Activated CD4-positive, alpha-beta T cell treated with anti-CD3 and anti-CD28 coated beads, Interleukin-2, amount 50 U/mL, for 16 hours (primary cell): ENCODE measurements at places on chromosomes 11 and 22.

DNA sequence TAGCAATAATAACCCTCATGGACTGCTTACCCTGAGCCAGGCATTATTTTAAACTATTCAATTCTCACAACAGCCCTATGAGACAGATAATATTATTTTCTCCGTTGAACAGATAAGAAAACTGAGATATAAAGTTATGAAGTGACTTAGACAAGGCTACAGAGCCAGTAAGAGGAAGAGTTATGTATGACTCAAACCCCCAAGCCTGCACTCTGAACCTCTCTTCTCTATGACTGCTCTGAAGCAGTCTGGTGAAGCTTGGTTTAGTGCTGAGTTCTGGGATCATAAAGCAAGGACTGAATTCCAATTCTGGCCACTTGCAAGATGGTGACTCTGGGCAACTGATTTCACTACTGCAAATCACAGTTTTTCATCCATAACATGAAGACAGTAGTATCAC, 34.5 kb downstream of the TNKS1BP1 start:
- DNase-seq, result no peak

GRCh38 chr11:93784935-93785360, 866 bp downstream of the MED17 start:
- no peak for DNase-seq

DNA sequence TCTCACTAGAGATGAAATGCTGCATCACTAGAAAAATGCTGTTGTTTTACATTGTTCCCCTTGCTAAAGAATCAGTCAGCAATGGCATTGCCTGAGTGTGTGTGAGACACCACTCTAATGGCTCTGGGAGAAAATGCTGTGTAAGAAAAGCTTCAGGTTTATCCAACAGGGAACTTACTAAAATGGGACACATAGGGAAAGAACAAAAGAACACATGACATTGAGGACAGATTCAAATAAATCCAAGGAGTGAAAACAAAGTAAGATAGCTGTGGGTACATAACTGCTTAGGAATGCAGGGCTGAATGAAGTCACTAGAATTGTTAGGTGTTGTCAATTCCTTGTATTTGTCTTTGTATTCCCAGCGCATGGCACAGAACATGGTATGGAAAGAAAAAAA, 24.2 kb downstream of the BLID start:
- no peak for DNase-seq

GRCh38 chr11:44885065-44885810, 65.4 kb downstream of the TP53I11 start:
- no peak for DNase-seq

DNA sequence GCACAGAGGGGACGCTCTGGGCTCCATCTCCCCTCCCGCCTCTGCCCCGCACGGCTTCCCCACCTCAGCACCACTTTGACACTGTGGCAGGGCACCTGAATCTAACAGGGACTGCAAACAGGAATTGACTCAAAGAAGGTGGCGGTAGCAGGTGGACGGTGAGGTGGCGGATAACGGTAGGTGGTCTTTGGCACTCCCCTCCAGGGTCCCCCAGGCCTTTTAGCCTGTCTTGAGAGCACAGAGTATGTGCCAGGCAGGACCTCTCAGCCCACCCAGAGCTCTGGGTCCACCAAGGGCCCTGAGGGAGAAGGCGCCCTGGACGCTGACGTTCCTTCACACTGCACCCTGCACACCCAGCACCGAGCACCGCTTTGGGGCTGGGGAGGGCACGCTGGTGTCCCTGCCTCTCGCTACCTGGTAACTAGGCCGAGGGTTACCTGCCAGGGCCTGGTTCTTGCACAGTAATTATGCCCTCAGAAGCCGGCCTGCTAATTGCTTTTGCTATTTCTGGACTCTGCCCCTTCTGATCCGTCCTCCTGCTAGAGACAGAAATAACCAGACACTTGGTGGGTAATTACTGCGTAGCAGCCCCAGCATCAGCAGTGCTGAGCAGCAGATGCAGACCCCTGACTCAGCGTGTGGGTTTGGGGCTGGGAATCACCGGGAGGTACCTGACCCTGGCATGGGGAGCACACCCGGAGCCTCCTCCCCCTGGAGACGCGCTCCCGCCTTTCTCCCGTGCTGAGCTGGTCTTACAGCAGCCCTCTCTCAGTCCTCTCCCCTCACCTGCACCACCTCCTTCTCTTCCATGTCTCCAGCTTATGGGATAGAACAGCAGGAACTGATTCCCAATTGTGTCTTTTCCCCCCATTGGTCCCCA, 103.3 kb upstream of the B3GAT1 start:
- DNase-seq, result no peak

DNA sequence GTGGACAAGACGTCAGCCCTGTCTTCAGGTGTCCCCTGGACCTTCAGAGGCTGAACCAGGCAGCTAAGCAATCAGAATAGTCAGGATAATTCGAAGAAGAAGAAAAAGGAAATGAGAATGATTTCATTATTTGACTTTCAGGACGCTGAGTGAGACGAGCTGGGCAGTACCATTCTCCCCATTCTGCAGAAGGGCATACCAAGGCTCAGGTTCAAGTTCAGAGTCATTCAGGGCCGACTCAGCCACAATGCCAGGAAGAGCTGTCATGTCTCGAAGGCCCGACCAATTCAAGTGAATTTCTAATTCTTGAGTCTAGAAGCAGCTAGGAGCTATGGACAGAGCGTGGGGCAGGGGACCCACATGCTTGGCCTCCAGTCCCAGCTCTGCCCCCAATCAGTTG, 33.8 kb upstream of the CD82 start:
- no peak for DNase-seq

DNA sequence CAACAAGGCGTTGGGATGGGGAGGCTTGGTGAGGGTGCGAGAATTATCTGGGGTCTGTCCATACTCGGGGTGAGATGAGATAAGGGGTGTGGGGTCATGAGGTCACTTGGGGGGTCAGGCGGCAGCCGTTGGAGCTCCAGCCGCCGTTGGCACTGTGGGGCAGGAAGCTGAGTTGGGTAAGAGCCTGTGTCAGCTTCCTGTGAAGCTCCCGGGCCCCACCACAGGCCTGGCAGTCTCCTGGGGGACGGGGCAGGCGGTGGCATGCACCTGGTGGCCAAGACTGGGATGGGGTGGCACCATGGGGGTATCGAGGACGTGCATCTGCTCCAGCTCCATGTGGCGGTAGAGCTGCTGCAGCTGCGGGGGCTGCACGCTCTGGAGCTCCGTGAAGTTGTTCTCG, 7.1 kb upstream of the MYBPC3 start:
- peak; percentile 24 for DNase-seq

GRCh38 chr11:66359662-66360087, 11.9 kb downstream of the SLC29A2 start:
- DNase-seq, result no peak

GRCh38 chr11:1751531-1751921, 1.1 kb upstream of the IFITM10 start:
- DNase-seq, result no peak

DNA sequence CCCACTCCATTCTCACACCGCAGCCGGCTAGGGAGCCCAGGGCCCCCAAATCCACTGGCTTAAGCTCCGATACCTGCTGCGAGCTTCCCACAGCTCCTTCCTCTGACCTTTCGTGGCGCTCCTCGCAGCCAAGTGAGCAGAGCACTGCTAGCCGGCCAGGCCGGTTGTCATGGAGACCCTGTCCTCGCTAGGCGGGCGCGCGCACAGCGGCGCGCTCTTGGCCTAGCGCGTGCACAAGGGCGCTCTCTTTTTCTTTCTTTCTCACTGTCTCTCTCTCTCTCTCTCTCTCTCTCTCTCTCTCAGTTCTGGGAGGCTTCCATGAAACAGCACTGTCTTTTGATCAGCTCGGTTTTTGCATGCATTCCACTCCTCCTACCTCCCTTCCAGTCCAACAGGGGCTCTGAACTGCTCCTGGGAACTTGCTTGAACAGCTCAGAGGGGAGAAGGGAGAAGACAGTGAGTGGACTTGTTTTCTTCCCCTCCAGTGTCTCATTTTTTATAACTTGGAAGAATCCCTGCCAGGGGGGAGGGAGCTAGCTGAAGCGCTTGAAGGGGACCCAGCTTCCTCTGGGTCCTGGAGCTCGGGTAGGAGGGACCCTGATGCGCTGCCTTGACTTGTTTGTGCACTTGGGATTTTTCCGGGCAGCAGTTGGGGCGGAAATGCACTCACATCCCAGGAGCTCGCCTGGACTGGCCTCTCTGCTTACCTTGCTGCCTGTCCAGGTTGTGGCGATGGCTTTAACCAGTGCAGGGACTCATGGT, 100.3 kb upstream of the AKIP1 start:
- peak; percentile 12 for DNase-seq

DNA sequence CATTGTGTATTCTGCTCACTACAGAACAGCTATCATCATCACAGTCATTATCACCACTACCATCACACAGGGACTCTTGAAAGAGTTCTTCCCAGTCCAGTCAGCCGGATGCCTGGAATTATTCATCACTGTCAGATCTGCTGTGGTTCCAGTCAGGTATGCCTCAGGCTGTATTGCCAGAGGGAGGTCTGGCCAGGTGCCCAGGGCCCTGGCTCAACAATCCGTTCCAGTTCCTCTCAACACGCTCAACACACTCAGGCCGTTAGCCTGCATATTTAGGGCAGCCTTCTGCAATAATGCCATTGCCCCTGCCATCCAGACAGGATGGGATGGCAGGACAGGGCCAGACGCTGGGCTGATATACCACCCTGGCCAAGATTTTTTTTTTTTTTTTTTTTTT, 28.6 kb upstream of the RASL10A start:
- DNase-seq, result no peak

GRCh38 chr11:65700399-65700798, 11.7 kb upstream of the KAT5 start:
- DNase-seq, result no peak

DNA sequence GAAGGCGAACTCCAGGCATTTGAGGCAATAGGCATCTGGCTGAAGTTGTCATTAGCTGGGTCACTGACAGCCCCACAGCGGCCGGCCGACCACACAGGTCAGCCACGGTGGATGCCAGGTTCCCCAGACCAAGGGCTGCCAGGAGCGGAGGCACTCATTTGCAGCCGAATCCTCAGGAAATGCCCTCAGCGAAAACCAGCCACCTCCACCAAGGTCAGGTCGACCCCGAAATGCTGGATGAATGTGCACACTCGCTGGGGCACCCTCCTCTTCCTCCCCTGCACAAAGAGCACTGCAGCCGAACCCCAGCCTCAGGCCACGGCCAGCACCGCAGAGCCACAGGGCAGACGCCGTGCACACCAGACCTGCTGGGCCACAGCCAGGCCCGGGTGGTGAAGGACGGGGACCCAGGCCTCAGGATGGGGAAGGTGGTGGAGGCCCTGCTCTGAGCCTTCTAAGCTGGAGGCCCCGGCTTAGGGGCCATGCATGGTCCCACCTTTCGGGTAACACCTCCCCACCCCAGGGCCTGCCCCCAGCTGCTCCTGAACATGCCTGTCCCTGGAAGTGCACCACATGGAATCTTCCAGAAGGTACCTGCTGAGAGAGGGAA, 206.0 kb downstream of the BRD1 start:
- no peak for DNase-seq

DNA sequence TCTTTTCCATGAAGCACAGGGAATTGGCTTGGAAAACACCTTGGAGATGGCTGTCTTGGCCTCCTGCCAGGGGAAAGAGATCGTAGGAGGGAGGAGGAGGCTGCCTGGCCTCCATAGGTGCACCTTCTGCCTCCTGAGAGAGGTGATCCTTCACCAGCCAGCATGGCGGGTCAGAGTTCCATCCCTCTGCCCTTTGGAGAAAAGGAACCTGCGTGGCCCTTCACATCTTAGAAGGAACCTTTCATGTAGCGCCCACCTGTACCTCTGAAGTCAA, 58.2 kb upstream of the DRD2 start:
- no peak for DNase-seq

- DNase-seq, result no peak
These were observed 352.3 kb upstream of the B3GAT1 start for GRCh38 chr11:134764367-134764766.

DNA sequence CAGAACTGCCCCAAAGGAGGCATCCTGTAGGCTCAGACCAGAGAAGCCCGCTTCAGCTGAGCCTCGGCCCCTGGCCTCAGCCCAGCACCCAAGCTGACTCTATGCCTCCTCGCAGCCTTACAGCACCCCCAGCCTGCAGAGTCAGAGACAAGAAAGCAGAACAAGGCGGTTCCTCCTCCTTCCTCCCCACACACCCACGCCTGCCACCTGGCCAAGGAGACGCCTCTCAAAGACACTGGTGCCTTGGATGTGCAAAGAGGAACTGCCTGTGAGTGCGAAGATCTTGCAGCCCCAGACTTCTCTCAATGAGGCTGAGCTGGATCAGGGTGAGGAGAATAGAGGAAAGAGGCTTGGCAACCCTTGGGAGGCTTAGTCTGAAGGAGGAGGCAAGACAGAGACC, 60.2 kb downstream of the PDE2A start:
- no peak for DNase-seq

DNA sequence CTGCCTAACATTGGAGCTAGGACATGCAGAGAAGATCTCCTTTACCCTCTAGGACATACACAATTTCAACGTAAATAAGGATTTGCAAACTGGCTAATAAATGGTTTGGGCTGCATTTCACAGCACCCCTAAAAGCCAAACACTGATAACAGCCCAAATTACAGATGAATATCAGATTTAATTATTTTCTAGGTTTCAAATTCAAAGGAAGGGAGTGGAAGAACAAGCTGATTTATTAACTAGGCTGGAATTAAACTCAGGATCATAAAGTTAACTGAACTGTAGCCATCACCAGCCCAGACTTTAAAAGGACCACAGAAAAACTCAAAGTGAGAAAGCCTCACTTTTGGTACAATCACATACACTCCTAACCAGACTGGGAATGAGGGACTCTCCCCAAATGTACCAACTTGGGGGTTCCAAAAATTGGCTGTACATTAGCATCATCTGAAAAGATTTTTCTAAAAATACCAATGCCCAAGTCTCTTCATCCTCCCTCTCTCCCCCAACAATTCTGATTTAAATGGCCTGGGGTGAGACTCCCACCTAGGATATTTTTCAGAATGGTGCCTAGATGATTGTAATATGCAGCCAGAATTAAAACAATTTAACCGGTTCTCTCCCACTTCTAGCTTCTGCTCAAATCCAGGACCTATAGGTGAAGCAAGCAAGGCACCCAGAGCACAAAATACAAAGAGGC, 43.5 kb downstream of the SYTL2 start:
- no peak for DNase-seq
